HuH-7 (cell line): ENCODE measurements at places on chromosomes 7 and 10.

DNA sequence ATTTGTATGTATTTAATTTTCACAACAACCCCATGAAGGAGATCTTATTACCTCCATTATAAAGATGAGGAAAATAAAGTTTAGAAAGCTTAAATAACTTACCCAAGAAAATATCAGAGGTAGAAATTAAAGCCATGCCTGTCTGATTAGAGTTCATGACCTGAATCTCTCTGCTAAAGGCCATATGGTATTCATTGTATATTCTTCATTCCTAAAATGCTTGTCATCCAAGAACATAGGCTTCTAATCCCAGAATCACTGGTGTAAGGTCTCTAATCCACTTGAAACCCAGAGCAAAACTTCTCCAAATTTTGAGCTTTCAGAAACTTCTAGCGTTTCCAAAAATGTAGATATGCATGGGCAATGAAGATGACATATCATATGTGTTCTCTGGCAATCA, 72.3 kb upstream of the YAE1 start:
- DNase-seq = no peak

DNA sequence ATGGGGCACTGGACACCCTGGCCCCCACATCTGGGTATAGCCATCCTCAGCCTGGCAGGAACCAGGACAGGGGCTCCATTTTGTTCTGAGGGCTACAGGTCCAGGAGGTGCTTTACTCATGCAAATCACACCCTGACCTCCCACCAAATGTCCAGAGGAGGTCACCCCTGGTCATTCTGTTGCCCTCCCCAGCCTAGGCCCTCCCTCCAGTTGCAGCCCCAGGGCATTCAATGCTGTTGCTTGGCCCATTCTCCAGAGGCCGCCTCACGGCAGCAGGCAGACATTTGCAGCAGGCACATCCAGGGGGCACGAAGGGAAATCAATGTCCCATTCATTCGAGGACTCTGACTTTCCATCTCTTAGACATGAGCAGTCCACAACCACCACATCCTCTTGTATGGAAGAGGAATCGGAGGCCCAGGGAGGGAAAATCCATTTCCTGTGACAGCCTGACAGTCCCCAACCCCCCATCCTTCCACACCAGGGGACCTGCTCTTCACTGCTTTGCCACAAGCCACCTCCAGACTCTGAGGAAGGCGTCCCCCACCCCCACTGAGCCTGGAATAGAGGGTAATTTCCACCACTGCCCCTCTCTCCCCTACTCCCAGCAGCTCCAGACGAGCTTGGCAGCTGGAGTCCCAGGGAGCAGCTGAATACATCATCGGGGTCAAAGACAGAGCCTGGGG, 76.2 kb upstream of the UNC5B start:
- no peak for DNase-seq

DNA sequence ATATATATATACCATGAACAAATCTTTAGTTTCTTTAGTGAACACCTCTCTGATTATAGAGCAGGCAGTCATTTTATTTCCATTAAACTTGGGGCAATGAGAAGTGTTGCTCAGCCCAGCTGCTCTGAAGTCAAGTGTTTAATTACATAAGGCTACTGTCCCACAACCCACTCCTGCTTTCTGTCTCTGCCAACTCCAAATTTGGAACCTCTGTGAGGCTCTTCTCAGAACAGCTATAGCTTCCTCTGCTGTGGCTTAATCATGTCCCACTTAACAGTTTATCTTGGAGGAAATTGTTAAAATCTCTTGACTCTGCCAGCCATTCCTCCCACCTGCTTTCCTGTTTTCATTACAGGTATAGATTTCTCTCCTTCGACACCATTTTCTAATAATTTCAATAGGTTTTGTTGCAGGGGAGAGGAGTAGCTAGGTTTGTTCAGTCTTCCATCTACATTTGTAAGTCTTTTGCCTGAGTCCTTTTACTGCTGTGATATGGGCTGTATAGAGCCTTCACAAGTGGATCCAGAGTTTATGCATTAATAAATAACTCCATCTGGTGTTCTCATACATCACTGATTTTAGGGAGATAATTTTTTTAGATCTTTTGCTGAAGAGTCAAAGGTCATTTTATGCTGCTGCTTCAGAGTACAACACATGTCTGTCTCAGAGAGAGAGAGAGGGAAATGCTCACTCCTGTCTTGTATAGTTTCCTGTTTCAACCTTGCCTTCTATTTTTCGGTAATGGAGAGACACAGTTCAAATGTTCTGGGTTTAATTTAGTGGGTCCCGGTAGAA, 170.4 kb downstream of the WNT2 start:
- no peak for DNase-seq

- DNase-seq = no peak
Observed at GRCh38 chr10:72735288-72735936, 43.5 kb downstream of the MCU start.

DNA sequence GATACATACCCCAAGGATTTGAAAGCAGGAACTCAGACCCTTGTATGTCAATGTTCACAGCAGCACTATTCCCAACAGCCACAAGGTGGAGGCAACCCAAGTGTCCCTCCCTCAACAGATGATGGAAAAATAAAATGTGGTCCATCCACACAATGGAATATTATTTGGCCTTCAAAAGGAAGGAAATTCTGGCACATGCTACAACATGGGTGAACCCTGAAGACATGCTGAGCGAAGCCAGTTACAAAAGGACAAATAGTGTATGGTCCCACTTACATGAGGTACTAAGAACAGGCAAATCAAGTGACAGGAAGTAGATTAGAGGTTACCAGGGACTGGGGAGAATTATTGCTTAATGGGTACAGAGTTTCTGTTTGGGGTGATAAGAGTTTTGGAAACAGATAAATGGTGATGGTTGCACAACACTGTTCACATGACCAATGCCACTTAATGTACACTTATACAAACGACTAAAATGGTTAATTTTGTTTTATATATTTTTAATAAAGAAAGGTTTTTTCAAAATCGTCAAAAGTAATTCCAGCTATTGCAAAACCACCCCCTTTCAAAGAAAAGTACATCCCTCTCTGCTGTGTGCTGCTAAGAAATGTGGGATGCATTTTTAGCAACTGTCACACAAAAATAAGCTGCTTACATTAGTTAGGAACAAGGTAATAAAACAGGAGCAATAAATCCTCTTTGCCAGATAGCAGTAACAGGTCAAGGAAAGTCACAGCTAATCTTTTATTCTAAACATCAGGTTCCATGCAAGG, 85.7 kb downstream of the GRB10 start:
- no peak for DNase-seq

GRCh38 chr7:3415861-3416312, 114.8 kb downstream of the SDK1 start:
- no peak for DNase-seq

DNA sequence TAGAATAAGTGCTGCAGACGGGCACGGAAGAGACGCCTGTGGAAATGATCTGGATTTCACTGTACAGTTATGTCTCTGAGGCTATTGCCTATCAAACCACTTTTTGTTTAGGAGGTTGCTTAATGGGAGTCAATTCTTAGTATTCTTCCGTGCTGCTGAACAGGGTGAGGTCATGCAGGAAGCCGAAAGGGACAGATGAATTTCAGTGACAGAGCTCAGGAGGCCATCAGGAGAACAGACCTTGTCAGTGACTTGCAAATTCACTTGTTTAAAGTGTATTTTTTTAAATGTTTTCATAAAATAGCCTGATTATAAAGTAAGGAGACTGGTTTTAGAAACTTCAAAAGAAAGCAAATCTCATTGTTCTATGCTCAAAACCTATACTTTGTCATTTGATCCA, 58.9 kb downstream of the XRCC2 start:
- DNase-seq = no peak

DNA sequence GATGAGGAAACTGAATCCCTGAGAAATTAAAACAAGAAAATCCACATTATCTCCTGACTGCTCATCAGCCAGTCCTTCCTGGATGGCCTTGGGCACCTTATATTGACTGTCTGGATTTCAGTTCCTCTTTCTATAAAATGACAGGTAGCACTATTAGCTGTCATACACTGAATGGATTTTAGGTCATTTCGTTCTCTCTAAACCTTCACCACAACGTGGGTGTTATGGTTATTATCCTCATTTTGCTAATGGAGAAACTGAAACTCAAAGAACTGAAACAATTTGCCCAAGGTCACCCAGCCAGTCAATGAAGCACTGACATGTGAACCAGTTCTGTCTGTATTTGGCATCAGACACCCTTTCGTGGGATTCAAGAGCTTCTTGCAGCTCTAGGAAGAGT, 193.8 kb downstream of the CYP26A1 start:
- DNase-seq = no peak

DNA sequence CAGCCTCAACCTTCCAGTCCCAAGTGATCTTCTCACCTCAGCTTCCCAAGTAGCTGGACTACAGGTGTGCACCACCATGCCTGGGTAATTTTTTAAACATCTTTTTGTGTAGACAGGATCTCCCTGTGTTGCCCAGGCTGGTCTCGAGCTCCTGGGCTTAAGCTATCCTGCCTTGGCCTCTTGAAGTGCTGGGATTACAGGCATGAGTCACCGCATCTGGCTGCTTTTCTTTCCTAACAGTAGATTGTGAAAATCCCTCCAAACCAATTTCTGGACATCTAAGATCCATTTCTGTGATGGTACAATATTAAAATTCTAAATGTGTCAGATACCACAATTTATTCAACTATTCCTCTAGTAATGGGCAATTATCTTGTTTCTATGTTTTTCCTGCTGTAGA, 38.7 kb downstream of the RAB18 start:
- no peak for DNase-seq

- no peak for DNase-seq
Observed at GRCh38 chr10:128419466-128420019, 293.3 kb upstream of the MKI67 start.

DNA sequence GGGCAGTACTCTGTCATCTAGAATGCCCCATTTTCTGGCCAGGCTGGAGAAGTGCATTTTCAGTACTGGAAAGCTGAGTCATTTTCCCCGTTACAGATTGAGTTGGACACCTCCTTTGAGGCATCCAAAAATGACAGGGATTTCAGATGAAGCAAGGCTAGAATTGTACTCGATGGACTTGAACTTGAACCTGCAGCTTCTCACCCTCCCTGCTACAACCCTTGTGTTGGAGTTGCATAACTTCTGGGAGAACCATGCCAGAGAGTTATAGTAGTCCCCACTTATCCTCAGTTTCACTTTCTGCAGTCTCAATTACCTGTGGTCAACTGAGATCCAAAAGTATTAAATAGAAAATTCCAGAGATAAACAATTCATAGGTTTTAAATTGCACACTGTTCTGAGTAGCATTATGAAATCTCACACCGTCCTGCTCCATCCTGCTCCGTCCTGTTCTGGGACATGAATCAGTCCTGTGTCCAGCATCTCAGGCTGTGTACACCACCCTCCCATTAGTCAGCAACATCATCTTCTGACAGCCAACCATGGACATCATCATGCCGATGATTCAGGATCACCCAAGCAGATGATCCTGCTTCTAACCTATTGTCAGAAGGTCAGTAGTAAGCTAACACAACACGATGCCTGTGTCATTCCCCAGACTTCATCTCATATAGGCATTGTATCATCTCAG, 363.7 kb downstream of the DPP6 start:
- DNase-seq = no peak
